ENCODE measurements at places on chromosomes 13 and 19. TPM values are rescaled to one million over a fixed set of nuclear protein-coding genes. Genes with fewer than 3 reads are reported as not detected.

The WDR87 gene
- total RNA-seq: not detected

The IL12RB1 gene
- 0.26 TPM for total RNA-seq

The LILRB1 gene
- total RNA-seq: not detected

The CLDN10 gene
- not detected for total RNA-seq

The ZNF528 gene
- total RNA-seq: 34.5 TPM

The LONP1 gene
- 49.0 TPM for total RNA-seq

The RNF113B gene
- total RNA-seq: not detected

The BORCS8 gene
- total RNA-seq: 10.3 TPM

The GRK1 gene
- total RNA-seq: not detected

The UBE2S gene
- total RNA-seq: 32.4 TPM

The TICAM1 gene
- 1.8 TPM for total RNA-seq

The CRLF1 gene
- 49.8 TPM for total RNA-seq

The ARID3A gene
- 7.1 TPM for total RNA-seq

The ZNF284 gene
- 4.6 TPM for total RNA-seq

The LYPD3 gene
- total RNA-seq: 0.26 TPM

The MTUS2 gene
- total RNA-seq: not detected

The ISOC2 gene
- 53.3 TPM for total RNA-seq

The GPR180 gene
- total RNA-seq: 11.7 TPM

The ZNF844 gene
- 19.8 TPM for total RNA-seq

The LIM2 gene
- not detected for total RNA-seq

The PLIN4 gene
- 0.11 TPM for total RNA-seq

The NFIX gene
- 137 TPM for total RNA-seq

The ZNF610 gene
- total RNA-seq: 3.7 TPM

The PCDH9 gene
- 4.1 TPM for total RNA-seq

The CEACAM4 gene
- not detected for total RNA-seq

The CNN1 gene
- 1.0 TPM for total RNA-seq

The MCEMP1 gene
- not detected for total RNA-seq

The PRTN3 gene
- total RNA-seq: not detected

The RSPH6A gene
- total RNA-seq: 0.13 TPM

The TMEM86B gene
- 0.76 TPM for total RNA-seq

The CYP2B6 gene
- not detected for total RNA-seq

The RFPL4AL1 gene
- total RNA-seq: not detected

The KLK3 gene
- total RNA-seq: not detected

The KLK13 gene
- not detected for total RNA-seq

The SCGB2B2 gene
- 0.43 TPM for total RNA-seq

The PMIS2 gene
- not detected for total RNA-seq

The CCDC70 gene
- total RNA-seq: not detected

The CCNA1 gene
- 0.22 TPM for total RNA-seq
